ENCODE measurements at places on chromosomes 13 and 19.

DNA sequence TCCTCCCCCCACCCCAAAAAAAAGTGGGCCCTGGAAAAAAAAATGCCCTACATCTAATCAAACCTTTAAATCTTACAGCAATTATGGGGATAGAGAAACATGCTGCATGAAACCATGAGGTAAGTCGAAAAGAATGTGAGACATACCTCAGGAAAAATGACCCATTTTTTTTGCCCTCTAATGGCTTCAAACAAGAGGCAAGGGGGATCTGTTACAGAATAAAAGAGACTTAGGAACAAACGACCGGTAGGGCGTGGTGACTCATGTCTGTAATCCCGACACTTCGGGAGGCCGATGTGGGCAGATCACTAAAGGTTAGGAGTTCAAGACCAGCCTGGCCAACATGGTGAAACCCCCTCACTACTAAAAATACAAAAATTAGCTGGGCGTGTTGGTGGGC lies 8.4 kb downstream of the RGL3 start:
- DNase-seq = no peak

DNA sequence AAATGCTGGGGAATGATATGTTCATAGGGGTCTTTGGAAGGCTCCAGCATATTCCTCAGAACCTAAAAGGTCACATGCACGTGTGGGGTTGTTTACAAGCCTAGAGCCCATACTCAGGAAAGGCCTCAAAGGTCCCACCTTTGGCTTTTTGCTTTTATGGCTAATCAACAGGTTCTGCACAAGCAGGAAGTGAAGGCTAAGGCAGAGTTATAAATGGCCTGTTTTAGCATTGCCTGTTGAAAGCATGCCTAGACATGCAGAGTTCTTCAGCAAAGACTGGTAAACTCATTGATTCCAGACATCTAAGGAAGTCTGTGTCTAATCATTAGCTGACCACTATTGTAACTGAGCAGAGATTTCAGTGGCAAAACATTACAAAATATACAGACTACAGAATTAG lies 198.3 kb downstream of the KCNRG start:
- no peak for DNase-seq

GRCh38 chr19:28605501-28606268 lies 607.3 kb downstream of the UQCRFS1 start:
- DNase-seq = no peak

GRCh38 chr13:43558939-43559338 lies 227.8 kb downstream of the ENOX1 start:
- DNase-seq = no peak

DNA sequence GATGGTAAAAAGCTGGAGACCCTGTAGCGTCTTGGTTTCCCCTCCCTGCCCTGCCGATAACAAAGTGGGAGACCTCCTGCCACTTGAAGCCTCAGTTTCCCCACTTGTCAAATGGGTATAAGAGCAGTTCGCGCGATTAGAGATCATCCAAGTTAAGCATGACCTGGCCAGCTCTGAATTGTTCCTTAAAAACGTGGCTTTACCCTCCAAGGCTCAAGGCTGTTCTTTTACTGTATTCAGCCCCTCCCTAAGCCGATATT lies 421 bp downstream of the TNPO2 start:
- no peak for DNase-seq

GRCh38 chr19:44602081-44602480 lies 11.3 kb upstream of the IGSF23 start:
- DNase-seq = no peak

GRCh38 chr19:10643172-10643967 lies 10.8 kb upstream of the ILF3 start:
- DNase-seq = no peak

DNA sequence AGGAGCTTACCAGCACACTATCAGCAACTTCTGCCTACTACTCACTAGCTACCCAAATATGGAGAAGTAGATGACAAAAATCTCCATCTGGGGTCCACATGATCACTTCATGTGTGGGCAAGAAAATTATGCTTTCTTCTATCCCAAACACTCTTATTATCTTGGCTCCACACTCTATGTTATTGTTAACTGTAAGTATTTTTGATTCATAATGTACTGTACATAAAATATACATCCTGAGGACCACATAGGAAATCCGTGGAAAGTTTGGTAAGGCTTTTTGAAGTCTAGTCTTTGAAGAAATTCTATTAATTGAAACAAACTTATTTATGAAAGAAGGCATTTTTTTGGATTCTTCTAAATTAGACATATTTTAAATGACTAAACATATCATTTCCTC lies 378.8 kb downstream of the DACH1 start:
- no peak for DNase-seq

DNA sequence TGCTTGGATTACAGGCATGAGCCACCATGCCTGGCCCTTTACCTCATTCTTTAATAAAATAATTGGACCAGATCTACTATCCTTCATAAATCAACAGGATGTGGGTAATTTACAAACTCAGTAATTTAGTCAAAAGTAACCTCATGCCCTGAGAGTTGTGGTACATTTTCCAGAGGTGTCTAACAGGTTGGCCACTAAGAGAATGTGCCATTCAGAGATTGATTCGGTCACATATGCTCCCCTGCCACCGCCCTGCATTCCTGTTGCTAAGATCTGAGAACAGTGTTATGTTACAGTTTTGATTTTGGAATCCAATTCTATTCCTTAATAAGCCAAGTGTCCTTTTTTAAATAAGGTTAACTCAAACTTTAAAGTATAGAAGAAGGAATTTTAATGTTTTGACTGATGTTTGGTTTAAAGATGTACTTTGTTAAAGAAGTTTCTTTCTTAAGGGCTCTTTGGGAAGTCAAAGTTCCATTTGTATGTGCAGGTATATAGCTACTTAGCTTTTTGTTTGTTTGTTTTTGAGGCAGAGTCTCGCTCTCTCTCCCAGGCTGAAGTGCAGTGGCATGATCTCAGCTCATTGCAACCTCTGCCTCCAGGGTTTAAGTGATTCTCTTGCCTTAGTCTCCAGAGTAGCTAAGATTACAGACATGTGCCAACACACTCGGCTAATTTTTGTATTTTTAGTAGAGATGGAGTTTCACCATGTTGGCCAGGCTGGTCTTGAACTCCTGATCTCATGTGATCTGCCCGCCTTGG lies 29.2 kb downstream of the PHF11 start:
- DNase-seq = no peak

DNA sequence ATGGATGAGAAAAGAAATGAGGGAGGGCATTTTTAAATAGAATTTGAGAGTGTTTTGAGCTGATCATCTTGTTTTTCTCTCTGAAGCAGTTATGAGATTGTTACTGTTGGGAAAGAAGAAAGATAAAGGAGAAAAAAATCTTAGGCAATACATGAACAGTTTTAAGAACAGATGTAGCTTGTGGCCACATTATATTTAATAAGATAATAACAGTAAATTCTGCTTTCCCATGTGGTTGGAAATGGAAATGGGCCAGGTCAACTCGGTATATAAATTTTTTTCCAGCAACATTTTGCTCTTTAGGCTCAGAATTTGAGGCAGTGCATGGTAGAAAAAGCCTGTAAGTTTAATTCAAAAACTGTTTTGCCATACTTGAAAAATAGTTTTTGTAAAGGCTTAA lies 118.7 kb downstream of the POSTN start:
- no peak for DNase-seq

- DNase-seq = no peak
Measured at GRCh38 chr19:38715555-38715954, 28.7 kb downstream of the CAPN12 start.

- DNase-seq = no peak
Measured at GRCh38 chr19:13992025-13992424, 14.1 kb downstream of the RFX1 start.

GRCh38 chr13:22108283-22108942 lies 437.5 kb downstream of the FGF9 start:
- no peak for DNase-seq

DNA sequence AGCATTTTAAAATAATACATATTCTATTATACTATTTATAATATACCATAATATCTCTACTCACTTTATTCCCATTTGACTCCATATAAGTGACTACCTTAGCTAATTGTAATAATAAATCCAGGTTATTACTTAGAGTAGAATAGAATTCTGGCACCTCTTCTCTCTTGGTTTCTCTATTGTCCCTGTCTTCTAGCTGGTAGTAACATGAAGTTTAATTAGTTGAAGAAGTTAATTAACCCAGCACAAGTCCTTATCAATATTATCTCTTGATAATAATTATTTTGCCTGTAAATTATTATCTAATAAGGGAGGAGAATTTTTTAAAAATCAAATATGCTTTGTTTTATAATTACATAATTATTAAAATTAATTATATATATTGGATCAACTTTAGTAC lies 1571.2 kb upstream of the PRR20A start:
- no peak for DNase-seq

GRCh38 chr13:30918662-30919405 lies 12.8 kb downstream of the MEDAG start:
- no peak for DNase-seq

- DNase-seq = peak; percentile 16
Measured at GRCh38 chr19:53102756-53103233, 427 bp downstream of the ZNF160 start.

DNA sequence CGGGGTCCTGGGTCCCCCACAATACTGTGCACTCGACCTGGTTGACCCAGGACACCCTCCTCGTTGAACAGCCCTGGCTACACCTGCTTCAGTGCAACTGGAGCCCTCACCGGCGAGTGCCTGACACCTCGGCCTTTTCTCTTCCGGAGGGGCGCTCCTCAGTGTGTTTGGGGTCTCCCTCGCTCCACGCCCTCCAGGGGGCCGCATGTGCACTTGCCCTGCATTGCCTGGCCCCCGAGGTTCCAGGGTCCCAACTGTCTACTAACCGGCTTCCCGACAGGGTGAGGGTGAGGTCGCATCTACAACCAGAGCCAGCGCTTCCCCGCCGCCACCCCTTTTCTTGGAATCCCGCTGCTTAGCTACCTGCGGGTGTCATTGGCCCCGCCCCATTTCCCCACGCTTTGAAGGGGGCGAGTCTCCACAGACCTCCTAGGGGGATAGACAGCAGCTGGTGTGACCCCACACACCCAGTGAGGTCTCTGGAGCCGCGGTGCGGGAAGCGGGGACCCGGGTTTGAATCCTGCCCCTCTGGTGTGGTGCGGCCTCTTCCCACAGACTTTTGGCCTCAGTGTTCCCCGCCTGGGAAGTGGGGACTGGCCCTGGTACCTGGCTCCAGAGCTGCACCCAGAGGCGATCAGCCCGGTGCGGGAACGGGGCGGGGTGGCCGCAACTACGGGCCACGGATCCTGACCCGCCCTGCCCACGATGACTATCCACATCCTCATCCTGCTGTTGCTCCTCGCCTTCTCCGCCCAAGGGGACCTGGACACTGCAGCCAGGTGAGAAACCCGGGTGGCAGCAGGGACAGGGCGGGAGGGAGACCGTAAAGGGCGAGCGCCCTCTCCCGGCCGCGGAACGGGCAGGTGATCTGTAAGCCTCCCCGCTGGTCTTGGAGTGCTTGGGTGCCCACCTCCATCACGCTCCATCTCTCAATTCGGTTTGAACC lies at the start of gene ADM5:
TSS of gene ADM5 (plus strand) at position 462 of the 946 bp plus-strand sequence. CDS start at position 706, 244 bp downstream.
- no peak for DNase-seq

- DNase-seq = no peak
Measured at GRCh38 chr13:41418027-41418426, 39.3 kb upstream of the RGCC start.

- DNase-seq = no peak
Measured at GRCh38 chr13:41675306-41675705, 218.0 kb downstream of the RGCC start.

- no peak for DNase-seq
Measured at GRCh38 chr13:23561261-23561660, 9.0 kb upstream of the TNFRSF19 start.

GRCh38 chr13:19957320-19958154 lies 990 bp upstream of the ZMYM2 start:
- peak; percentile 64 for DNase-seq

- DNase-seq = no peak
Measured at GRCh38 chr13:103516015-103516795, 450.0 kb upstream of the SLC10A2 start.

DNA sequence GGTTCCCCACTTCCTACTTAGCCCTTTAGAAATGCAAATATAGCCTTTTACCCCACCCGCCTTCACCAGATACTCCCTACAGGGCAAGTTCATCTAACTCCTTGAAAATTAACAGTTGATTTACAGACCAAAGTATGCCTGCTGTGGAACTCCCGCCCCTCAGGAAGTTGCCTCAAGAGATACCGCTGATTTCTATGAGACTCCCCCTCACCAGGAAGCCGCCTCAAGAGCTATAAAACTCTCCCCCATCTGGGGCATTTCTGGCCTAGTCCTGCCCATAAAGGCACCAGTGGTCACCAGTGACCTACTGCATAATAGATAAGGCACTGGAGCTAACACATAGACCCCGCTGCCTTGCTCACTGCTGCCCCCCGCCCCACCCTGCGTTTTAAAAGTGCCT lies 201.7 kb upstream of the UBL3 start:
- DNase-seq = no peak

GRCh38 chr19:8585894-8586750 lies 8.9 kb upstream of the MYO1F start:
- no peak for DNase-seq

GRCh38 chr19:15584095-15584494 lies 30.9 kb upstream of the CYP4F8 start:
- DNase-seq = no peak

DNA sequence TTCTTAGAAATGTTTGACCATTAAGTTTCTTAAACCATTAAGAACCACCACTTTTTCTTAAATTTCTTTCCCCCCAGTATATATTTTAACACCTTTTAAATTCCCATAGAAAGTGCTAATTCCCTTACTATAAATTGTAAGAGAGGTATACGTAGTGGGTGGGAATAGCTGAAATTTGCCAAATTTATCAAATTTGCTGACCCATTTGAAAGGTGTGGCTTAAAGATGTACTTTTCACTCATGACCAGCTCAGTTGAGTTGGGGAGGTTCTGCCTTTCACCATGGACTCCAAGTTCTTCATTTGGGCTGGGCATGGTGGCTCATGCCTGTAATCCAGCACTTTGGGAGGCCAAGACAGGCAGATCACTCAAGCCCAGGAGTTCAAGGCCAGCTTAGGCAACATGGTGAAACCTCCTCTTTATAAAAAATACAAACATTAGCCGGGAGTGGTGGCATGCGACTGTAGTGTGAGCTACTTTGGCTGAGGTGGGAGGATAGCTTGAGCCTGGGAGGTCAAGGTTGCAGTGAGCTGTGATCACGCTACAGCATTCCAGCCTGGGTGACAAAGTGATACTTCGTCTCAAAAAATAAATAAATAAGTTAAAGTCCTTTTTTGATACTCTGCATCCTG lies 133.2 kb downstream of the MRPL57 start:
- DNase-seq = no peak

GRCh38 chr13:31121379-31122140 lies 40.1 kb downstream of the HSPH1 start:
- DNase-seq = no peak

All from stimulated activated CD4-positive, alpha-beta T cell treated with anti-CD3 and anti-CD28 coated beads, TNF-alpha, amount 100 ng/mL, for 48 hours (primary cell).